ENCODE measurements at places on chromosomes 7 and 10.
A peak's percentile ranks its signal among the peaks of the same experiment; 100 is the strongest.

GRCh38 chr10:12742771-12743170, 258.7 kb downstream of the CCDC3 start:
- DNase-seq: no peak

DNA sequence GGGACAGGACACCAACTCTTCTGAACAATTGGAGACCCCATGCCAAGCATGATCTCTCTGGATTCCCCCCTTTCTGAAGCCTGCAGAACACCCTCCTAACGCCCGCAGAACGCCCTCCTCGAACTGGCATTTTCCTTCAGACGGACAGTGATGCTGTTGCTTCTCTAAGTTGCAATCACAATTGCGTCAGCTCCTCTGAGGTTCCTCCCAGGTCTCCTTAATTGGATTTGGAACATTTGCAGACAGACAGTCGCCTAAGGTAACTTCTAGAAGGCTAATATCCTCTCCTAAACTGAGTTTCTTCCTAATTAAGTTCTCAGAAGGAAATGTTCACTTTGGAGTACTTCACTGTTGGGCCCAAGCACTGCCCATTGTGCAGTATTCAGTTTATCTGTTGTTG, 20.5 kb upstream of the SERPINE1 start:
- DNase-seq: peak; percentile 45

DNA sequence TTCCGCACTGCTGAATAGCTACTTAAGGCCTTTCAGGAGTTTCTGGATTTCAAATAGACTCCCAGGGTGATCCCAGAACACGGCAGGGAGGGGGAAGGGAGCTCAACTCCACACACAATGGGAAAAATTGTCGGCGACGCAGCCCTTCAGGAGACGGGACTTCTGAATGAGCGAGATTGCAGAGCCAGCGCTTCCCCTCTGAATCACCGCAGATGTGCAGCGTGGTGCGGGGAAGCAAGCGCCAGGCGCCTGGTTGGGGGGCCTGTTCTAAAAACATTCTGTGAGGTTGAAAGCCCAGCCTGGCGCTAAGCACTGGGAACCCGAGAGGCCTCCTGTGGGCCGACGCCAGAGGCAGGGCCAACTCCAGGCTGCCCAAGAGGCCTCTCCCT, 163.3 kb downstream of the MAD1L1 start:
- DNase-seq: no peak

GRCh38 chr10:6840201-6840691, 260.2 kb upstream of the PRKCQ start:
- DNase-seq: no peak

DNA sequence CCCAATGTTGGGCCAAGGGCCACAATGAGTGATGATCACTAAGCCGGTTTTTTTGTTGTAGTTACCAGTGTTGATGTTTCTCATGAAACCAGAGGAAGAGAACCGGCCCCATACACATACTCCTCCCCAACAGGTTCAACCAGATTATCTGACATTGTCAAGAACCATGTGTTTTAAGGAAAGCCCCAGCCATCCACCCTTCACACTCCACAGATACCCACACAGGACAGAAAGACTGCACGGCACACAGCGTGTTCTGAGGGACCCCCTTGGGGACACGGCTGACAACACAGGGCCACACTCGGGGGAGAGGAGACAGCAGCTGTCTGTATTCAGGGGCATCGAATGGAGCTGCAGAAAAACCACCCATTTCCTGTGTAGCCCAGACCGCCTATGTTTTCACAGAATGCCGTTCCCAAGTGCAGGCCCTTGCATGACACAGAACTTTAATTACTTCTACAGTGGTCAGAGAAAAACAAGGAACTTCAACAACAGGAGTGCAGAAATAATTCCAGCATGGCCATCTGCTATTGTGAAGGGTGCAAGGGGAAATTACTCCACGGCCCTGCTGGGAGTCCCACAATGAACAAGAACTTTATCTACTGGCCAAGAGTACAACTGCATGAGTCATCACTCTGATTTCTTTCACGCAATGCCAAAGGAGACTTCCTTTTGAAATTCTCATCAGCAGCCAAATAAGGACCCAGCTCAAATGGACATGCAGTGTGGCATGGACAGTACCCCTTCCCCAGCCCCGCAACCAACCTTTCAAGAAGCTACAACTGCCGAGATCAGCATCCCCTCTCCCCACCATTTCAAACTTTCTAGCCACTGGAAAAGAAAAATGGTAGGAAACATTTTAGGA, 2.3 kb downstream of the KLF6 start:
- peak; percentile 17 for DNase-seq

DNA sequence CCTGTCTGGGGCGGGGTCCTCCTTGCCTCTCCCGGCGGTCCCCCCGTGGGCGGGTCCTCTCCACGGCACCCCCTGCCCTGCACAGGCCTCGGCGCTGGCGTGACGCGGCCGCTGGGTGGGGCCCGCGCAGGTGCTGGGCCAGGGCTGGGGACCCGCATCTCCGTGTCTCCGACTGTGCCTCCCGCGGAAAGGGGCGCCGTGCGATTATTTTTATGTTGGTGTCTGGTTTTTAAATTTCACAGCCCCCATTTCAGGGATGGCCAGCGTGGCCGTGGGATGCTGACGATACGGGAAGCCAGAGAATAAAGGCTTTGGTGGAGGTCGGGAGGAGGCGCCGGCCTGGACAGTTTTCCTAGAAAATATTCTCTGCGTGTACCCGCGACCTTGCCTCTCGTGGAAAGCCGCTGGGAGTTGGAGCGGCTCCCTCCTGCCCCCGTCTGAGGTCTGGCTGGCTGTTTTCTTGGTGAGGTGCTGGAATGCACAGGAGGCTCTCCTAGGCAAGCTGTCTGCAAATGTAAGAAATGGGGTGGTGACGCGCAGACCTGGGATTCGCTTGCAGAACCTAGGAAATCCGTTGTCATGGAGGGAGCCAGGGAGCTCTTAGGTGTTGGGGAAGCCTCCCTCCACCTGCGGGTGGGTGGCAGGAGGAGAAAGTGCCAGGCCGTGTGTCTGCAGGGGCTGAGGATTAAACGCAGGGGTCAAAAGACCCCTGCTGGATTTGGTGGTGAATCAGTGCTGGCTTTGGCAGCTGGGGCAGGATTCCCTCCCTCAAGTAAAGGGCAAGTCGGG, 28.7 kb upstream of the JAKMIP3 start:
- DNase-seq: no peak

GRCh38 chr10:79430936-79431335, 14.5 kb downstream of the ZCCHC24 start:
- peak; percentile 58 for DNase-seq

DNA sequence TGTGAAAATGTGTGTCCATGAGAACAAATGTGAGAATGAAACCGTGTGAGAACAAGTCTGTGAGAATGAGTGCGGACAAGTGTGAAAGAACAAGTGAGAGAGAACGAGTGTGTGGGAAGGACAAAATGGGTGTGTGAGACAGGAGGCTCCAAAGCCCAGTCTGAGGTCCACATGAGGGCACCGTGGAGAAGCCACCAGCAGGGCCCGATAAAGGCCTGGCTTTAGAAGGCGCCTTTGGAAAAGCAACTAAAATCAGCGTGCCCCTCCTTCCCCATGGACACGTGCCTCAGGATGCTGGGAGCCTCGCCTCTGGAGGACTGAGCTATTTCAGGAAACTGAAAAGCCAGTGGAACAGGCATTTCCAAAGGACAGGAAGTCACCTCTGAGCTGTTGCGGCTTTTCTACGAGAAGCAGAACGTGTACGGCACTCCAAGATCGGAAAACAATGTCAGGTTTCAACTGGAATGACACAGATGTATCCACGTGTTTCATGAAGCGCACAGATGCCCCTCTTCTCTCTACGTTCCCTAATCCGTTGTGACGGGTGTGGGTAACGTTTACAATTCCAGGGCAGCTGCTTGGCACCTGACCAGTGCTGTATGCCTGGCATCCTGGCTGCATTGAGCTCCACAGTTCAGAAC, 46.4 kb downstream of the ESYT2 start:
- peak; percentile 4 for DNase-seq

GRCh38 chr7:139857791-139858190, 28.7 kb downstream of the TBXAS1 start:
- no peak for DNase-seq

GRCh38 chr7:1134951-1135350, 25.0 kb downstream of the ZFAND2A start:
- DNase-seq: no peak

- DNase-seq: no peak
Observed at GRCh38 chr10:58179238-58179637, 88.5 kb downstream of the IPMK start.

GRCh38 chr10:47087667-47088066, 176.4 kb downstream of the PTPN20 start:
- DNase-seq: no peak

- no peak for DNase-seq
Observed at GRCh38 chr7:15854841-15855524, 168.5 kb upstream of the MEOX2 start.

DNA sequence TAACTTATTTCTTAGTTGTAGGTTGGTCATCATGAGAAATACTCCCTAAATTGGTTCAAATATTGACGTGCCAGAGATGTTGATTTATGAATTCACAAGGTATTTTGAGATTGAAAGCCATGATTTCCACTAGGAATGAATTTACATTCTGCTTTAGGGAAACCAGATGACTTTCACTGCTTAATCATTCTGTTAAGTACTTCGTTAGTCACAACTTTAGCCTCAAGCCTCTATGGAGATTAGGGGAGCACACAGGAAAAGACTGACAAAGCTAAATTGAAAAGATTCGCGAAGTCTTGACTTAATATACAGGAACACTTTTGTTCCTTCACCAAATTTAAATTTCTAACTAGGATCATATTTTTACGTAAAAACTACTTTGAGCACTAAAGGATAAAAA, 250.4 kb upstream of the CACNA2D1 start:
- DNase-seq: peak; percentile 11

DNA sequence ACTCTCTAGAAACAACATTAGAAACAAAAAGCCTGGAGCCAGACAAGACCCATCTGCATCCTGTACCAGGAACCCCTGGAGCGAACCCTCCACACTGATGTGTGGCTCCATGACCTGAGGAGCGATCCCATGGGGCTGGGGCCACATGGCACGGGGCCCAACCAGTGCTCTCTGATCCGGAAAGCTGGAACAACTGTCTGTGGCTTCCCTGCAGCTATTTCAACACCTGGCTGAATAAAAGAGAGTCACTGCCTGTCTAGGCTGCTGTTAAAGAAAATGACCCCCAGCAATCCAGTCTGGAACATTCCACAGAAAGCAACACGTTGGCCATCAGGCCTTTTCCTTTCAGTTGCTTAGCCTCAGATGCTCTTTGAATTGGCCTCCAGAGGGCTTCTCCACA, 20.9 kb downstream of the UROS start:
- DNase-seq: no peak

DNA sequence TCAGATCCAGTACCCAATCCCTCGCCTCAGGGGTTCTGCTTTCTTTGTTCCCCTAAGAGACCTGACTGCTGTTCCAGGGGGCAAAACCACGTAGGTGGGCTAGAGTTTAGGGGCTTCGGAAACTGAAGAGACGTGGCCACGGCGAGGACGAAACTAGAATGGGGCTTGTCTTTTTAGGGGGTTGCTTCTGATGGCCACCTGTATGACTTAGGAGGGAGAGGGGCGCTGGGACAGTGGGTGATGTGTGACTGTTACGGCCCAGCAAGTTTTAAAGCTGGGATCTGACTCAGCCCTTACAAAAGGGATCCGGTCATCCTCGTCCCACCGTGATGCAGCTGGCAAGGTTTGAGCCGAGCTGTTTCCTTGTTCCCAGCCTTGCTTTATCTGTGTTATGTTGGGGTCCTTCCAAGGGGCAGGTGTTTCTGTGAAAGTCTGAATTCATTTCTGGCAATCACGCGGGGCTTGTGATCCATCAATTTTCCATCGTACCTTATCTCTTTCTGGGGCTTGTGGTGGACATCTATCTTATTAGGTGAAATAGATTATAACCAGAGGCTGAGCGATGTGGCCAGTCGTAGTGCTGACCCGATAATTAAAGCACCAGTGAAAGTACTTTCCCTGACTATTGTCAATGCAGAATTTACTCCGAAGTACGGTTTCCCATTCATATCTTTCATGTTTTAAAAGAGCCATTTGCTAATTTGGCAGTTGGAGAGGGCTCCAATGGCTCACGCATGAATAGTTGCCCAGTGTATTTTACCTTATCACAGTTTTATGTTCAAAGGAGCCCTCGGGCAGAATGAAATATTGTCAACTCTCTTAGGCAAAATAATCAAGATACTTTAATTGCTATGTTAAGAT, 830 bp downstream of the MET start:
- no peak for DNase-seq

- no peak for DNase-seq
Observed at GRCh38 chr10:92419740-92420545, 129.0 kb downstream of the MARCHF5 start.

DNA sequence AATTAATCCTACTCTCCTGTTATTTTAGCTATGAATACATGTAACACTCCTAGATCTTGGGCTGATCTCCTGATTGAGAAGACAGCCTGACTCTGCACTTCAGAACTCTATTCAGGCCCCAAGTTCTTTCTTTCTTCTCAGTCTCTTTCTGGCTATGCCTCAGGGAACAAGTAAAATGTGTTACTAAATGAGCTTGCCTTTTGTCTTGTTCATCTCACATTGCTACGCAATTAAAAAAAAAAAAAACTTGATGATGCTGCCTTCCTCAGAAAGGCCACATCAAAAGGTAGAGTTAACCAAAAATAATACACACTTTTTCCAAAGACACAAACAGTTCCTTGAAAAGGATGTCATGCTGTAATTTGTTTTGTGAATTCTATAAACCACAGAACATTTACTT, 258.1 kb downstream of the TWIST1 start:
- DNase-seq: no peak

DNA sequence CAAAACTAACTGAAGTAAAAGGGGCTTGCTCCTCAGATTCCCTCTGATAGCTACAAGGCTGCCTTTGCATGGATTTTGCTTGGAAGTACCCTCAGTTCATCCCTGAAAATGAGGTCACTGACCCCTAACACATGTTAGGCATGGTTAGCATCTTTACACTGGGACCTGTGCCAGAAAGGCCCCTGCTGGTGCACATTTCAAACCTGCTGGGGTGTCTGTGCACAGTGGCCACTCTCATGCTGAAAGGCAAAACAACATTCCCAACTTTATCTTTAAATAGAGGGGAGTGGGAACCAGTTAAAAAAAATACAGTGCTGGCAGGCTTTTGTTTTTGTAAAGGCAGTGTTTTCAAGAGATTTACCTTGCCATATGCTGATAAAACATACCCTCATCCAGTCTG, 99.1 kb downstream of the ANK3 start:
- DNase-seq: peak; percentile 68

DNA sequence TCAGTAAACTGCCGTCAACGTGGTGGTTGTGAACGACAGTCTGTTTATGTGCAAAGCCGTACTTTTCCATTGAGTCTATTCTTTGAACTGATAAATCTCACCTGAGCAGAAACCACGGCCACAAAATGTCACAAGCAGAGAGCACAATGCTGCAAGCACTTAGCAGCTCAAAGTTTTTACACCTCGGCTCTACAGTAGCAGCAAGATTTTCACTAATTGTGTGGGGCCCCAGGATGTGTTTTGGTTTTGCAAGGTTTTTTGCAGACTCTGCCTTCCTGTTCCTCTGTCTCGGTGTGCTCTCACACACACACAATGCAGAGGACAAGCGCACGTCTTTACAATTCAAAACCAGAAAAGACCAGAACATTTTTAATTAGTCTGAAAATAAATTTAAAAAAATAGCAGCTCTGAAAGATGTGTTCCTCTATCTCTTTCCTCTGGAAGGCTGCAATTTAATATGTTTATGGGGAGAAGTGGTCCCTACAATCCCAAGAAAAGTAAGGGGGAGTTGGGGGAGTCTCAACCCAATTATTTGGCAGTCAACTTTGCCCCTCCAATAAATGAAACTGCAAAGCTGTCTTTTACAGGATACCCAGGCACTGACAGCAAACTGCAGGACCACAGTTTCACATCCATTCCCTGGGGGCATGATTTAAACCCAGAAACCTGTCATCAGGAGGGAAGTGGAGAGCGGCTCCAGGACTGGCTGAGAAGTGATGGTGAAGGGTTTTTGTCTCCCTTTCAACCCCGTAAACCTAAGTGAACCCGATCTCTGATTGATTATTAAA, 73.8 kb upstream of the SFMBT2 start:
- DNase-seq: no peak
